Airway epithelial cell (primary cell): ENCODE measurements at places on chromosomes 16 and 17. TPM values are rescaled to one million over a fixed set of nuclear protein-coding genes. Genes with fewer than 3 reads are reported as not detected.

PLXDC1 gene
- total RNA-seq, result 0.21 TPM in 1 of 2 replicates, not detected in the other

SCARF1 gene
- total RNA-seq, result 0.07 TPM in 1 of 2 replicates, not detected in the other

GRAPL gene
- not detected in 2 replicates for total RNA-seq

MT3 gene
- total RNA-seq, result not detected in 2 replicates

MILR1 gene
- 0.28 and 4.3 TPM in 2 replicates for total RNA-seq

ENGASE gene
- 5.2 and 7.2 TPM in 2 replicates for total RNA-seq

PMFBP1 gene
- total RNA-seq, result 0.35 TPM in 1 of 2 replicates, not detected in the other

MYH3 gene
- 0.35 and 0.42 TPM in 2 replicates for total RNA-seq

NPIPA2 gene
- total RNA-seq, result not detected in 2 replicates

KRT9 gene
- total RNA-seq, result 0.78 and 1.0 TPM in 2 replicates

HSD17B1 gene
- total RNA-seq, result 5.7 and 9.3 TPM in 2 replicates

GJD3 gene
- not detected in 2 replicates for total RNA-seq

CTRL gene
- 1.5 TPM in 1 of 2 replicates, not detected in the other for total RNA-seq

PYY gene
- total RNA-seq, result not detected in 2 replicates

TLCD2 gene
- 2.7 and 5.0 TPM in 2 replicates for total RNA-seq

PRR35 gene
- not detected in 2 replicates for total RNA-seq

ACSM2B gene
- not detected in 2 replicates for total RNA-seq

SLC12A3 gene
- total RNA-seq, result not detected in 2 replicates

DBNDD1 gene
- total RNA-seq, result 9.0 and 13.0 TPM in 2 replicates

LAT gene
- total RNA-seq, result 0.09 and 0.28 TPM in 2 replicates

PSKH1 gene
- total RNA-seq, result 6.4 and 10.9 TPM in 2 replicates

EPX gene
- total RNA-seq, result not detected in 2 replicates

SLC47A1 gene
- total RNA-seq, result 0.99 and 2.9 TPM in 2 replicates

TPSB2 gene
- total RNA-seq, result not detected in 2 replicates

SSH2 gene
- total RNA-seq, result 6.2 and 14.0 TPM in 2 replicates

KRT20 gene
- total RNA-seq, result not detected in 2 replicates

HIRIP3 gene
- total RNA-seq, result 7.5 and 8.9 TPM in 2 replicates

PSMC3IP gene
- 9.8 and 13.4 TPM in 2 replicates for total RNA-seq

ATP2A1 gene
- total RNA-seq, result 0.14 TPM in 1 of 2 replicates, not detected in the other

MRPL10 gene
- total RNA-seq, result 40.1 and 47.5 TPM in 2 replicates

SLC13A2 gene
- total RNA-seq, result not detected in 2 replicates

OGFOD1 gene
- total RNA-seq, result 49.7 and 62.8 TPM in 2 replicates

PLEKHG4 gene
- 6.6 and 7.5 TPM in 2 replicates for total RNA-seq

GPR139 gene
- not detected in 2 replicates for total RNA-seq

ZC3H7A gene
- total RNA-seq, result 24.1 and 28.4 TPM in 2 replicates

PRSS22 gene
- 21.6 and 23.4 TPM in 2 replicates for total RNA-seq

PARD6A gene
- total RNA-seq, result 3.8 and 3.9 TPM in 2 replicates

HP gene
- total RNA-seq, result not detected in 2 replicates

LRRC37B gene
- total RNA-seq, result 5.7 and 5.9 TPM in 2 replicates

SKAP1 gene
- total RNA-seq, result not detected in 2 replicates
